ENCODE measurements at places on chromosomes 3 and 15.
A peak's percentile ranks its signal among the peaks of the same experiment; 100 is the strongest.

GRCh38 chr15:92665100-92665555 lies 9.6 kb upstream of the FAM174B start:
- DNase-seq = no peak

GRCh38 chr15:98063871-98064270 lies 103.4 kb downstream of the ARRDC4 start:
- no peak for DNase-seq

- DNase-seq = no peak
Observed at GRCh38 chr15:52326756-52327155, 31.2 kb upstream of the MYO5C start.

GRCh38 chr3:70264122-70264780 lies 48.2 kb downstream of the MDFIC2 start:
- no peak for DNase-seq

GRCh38 chr15:99403597-99403996 lies 152.3 kb downstream of the LRRC28 start:
- no peak for DNase-seq

DNA sequence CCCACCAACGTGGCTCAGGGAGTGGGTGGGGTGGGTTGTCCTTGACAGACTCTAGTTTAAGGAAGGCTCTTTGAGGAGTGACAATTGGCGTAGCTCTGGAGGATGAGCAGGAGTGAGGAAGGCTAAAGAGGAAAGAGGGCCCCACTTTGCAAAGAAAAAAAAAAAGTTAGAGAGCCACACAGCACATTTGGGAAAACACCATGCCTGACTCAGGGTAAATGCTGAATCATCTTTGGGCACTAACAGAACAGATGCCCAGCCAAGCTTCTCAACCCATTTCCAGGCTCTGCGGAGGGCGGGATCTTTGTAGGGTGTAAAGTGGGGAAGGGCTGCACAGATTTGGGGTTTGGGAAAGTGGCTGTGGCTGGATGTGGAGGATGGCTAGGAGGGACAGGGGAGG lies 179.1 kb upstream of the RGMA start:
- DNase-seq = no peak

DNA sequence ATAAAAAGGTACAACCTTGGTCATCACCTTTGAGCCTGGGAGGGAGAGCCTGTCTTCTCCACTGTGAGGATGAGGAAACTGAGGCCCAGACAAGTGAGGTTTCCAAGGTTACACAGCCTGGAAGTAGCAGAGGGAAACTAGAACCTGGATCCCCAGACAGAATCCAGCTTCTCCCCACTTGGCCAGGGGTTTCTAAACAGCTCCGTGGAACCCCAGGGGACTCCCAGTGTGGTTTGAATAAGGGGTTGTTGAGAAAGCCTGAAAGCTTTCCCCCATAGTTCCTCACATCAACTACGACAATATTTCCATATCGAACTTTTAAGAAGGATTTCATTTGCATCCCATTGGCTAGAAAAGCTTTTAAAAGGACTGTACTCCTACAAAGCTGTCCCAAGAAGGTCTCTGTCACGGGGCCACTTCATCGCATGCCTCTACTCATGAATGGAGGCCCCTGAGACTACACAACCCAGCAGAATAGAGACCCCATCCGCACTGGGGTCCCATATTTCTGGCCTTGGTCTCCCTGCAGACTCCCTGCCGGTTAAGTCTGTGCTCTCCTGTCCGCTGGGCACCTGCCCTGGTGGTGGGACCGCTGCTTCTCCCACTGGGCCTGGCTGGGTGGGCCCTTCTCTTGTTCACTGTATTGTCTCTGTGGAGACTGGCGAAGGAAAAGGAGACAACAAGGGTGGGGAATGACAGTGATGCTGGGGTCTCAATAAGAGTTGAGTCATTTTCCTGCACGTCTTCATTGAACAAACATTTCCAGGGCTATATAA lies 178.5 kb downstream of the SMAD6 start:
- DNase-seq = no peak

- DNase-seq = no peak
Observed at GRCh38 chr3:71994203-71994602, 209.3 kb upstream of the PROK2 start.

DNA sequence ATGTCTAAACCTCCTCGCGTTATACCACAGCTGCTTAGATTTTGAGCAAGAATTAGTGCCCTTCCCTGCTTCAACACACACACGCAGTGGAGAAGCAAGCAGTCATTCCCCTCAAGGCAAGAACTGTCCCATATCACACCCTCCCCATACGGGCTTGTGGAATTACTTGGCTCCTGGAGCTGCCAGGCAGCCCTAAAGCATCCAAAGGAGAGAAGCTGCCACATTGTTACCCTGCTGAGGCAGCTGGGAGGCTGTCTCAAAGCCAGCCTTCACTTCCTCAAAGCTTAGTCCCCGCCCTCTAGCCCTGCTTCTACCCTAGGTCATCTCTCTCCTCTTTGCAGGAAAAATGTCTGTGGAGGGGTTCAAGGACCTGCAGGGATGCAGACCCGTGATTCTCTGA lies 153.4 kb downstream of the RORA start:
- DNase-seq = no peak

DNA sequence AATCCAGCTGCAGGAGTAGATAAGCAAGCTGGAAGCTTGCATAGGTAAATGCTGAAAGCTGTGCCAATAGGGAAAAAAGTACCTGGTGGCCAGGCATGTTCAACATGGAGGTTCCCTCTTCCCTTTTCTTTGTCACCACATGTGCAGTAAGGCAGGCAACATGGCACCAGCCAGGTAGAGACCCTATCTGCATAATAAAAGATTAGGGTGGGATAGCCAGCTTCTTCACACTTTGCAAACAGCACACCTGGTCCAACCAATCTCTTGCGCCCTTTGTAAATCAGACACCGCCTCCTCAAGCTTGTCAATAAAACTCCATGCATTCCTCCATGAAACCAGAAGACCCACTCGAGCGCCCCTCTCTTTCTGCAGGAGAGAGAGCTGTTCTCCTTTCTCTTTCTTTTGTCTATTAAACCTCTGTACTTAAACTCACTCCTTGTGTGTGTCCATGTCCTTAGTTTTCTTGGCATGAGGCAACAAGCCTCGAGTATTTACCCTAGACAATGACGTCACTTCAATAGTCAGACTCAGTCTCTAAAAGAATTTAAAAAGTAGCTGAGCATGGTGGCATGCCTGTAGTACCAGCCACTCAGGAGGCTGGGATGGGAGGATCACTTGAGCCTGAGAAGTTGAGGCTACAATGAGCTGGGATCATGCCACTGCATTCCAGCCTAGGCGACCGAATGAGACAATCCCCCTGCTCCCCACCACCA lies 256.3 kb downstream of the SCAPER start:
- no peak for DNase-seq

DNA sequence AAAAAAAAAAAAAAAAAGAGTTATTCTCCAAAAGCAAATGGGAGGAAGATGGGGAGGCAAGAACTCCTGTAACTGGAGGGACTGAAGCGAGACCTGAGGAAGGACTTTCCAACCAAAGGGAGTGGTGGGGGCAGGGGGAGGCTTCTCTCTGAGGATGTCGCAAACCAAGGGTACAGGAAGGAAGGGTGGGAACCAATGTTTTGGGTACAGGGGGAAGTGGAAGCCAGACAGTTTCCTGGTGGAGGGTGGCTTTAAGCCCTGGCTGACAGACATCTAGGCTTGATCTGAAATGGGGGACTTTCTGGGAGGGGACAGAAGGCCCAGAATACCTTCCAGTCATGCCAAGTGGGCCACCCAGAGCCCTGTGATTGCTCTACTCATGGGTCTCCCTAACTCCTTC lies 27.0 kb downstream of the VIPR1 start:
- no peak for DNase-seq

DNA sequence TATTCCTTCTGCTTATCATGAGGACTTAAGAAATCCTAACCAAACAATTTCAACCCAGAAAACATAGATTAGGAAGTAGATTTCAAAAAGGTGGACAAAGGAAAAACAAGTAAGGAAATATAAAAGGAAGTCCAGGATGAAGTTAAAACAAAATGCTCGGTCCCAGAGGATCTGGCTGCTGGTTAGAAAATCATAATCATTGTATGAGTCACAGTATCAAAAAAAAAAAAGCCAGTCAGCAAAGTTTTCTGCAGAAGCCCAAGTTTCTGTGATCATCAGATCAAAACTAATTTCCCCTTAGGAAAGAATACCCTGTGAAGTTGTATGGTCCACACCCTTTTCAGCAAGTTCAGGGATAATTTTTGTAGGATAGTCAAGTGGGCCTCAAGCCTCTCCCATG lies 43.0 kb upstream of the LRTM1 start:
- DNase-seq = no peak

GRCh38 chr3:177804646-177805045 lies 607.4 kb upstream of the TBL1XR1 start:
- no peak for DNase-seq

GRCh38 chr3:156644958-156645357 lies 29.4 kb upstream of the TIPARP start:
- DNase-seq = no peak

- DNase-seq = no peak
Observed at GRCh38 chr15:86236356-86237110, 156.9 kb downstream of the AGBL1 start.

GRCh38 chr3:63937661-63938651 lies 25.8 kb upstream of the SCAANT1 start:
- DNase-seq = no peak

GRCh38 chr3:183006396-183007002 lies 26.2 kb upstream of the DCUN1D1 start:
- no peak for DNase-seq

DNA sequence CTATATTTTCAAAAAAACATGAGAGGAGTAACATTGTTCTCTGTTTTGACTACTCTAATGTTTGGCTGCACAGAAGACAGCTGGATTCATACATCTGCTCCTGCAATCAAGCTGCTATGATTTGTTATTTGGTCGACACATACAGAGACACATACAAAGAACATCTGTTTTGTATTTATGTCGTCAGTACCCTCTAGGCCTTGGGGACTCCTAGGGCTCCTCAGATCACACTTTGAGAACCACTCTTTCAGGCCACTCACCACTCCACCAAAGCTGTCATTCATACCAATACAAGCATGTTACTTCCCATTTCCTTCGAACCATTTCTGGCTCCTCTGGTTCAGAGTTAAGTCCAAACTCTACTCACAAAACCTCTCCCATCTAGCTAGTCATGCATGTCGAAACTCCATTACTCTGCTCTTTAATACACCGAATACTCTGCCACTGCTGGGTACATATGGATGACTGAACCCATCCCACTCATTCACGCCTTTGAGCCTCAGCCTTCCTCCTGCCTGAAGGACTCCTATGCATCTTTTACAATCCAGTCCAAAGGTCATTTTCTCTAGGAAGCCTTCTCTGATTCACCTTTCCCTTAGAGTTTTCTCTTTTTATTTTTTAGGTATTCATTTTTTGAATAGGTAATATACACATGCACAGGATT lies 102.9 kb upstream of the ARHGEF3 start:
- DNase-seq = no peak

GRCh38 chr3:141070727-141071357 lies 19.7 kb downstream of the SPSB4 start:
- no peak for DNase-seq

DNA sequence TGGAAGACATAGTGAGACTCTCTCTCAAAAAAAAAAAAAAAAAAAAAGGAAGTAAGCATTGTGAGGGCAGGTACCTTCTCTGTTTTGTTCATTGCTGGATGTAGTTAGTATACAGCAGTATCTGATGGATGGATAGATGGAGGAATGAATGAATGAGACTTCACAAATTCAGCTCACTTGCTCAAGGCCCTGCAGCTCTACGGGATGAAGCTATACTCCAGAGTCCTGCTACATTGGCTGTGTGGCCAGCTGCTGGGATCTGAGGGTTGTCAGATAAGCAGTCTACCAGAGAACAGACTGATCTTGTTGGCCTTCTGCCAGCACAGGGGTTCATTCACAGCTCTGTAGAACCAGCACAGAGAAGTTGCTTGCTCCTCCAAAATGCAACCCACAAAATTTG lies 35.0 kb downstream of the MLH1 start:
- no peak for DNase-seq

- peak; percentile 18 for DNase-seq
Observed at GRCh38 chr15:74307827-74308811, 59.3 kb downstream of the CYP11A1 start.

- no peak for DNase-seq
Observed at GRCh38 chr3:82129221-82129801, 367.9 kb upstream of the GBE1 start.

Data from NCI-H2107 (cell line).